ENCODE measurements at places on chromosomes 2 and 18.
A peak's percentile ranks its signal among the peaks of the same experiment; 100 is the strongest.

DNA sequence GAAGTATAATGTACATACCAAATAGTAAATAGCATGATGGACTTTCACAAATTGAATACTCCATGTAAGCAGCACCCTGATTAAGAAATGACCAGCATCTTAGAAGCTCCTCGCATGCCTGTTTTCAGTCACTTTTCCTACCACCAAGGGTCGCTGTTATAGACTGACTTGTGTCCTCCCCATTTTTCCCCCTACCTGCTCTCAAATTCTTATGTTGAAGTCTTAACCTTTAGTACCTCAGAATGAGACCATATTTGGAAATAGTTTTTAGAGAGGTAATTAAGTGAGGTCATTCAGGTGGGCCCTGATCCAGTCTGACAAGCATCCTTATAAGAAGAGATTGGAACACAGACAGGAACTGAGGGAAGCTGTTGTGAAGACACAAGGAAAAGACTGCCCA lies 125.9 kb downstream of the LYPD6 start:
- DNase-seq = no peak

- DNase-seq = no peak
Observed at GRCh38 chr2:145412155-145412554, 892.2 kb upstream of the ZEB2 start.

GRCh38 chr2:7858624-7859023 lies 823.2 kb upstream of the ID2 start:
- no peak for DNase-seq

GRCh38 chr2:107772353-107772752 lies 54.3 kb upstream of the RGPD4 start:
- no peak for DNase-seq

- no peak for DNase-seq
Observed at GRCh38 chr2:10168221-10168620, 45.7 kb downstream of the RRM2 start.

DNA sequence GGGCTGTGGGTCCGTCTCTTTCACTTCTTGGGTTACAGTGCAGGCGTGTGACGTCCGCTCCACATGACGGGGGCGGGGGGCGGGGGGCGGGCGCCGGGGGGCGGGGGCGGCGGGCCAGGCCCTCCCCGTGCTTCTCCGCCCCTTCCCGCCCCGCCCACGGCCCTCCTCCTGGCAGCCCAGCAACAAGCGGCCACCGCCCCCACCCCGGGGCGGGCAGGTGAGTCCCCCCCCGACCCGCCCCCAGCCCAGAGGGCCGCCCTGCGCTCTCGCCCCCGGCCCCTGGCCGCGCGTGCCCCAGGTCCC lies 3.6 kb downstream of the ZNF516 start:
- peak; percentile 65 for DNase-seq

DNA sequence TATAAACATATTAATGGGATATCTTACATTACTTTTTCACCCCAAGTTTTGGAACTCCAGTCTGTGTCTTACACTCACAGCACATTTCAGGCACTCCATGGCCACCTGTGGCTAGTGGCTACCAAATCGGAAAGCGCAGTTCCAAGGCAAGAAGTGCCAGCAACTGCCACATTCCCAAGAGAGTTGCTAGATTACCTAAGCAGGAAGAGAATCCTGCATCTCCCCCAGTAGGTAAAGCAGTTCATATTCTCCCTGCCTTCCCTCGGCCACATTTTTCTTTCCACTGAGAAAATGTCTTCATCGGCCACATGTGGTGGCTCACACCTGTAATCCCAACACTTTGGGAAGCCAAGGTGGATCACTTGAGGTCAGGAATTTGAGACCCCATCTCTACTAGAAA lies 62.8 kb downstream of the MEX3C start:
- DNase-seq = no peak

DNA sequence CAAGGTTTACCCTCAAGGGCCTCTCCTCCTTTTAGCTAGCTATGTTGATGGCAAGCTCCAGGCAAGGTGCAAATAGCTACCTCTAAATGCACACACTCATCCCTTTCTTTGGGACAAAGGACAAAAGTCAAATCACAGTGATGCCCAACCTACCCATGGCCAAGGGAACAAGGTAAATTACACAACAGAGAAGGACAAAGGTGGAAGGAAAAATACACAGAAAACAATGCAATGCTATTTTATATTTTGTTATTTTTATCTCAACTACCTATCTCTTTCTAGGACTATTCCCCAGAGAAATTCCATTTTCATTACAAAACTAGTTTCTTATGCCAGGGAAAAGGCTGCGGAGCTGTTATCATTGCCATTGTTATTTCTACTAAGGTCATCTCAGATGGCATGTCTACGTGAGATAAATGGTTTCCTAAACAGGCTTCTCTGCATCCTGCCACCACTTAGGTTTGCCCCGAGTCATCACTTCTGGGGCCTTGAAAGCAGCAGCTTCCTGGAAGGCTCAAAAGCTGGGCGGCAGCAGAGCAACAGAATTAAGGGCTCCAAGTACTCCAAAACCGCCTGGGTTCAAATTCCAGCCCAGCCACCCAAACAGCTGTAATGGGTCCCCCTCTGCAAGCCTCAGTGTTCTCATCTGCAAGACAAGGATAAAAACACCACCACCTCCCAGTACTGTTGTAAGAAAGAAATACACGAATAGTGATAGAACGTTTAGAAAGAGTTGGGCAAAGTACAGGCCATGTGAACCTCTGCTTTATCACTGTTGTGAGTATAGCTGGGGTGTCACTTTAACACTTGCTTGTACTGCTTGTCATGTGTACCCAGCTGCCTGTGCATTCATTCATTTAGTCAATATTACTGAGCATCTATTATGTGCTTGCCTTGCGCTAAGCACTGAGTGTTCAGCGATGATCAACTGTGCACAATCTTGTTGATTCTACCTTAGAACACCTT lies 20.9 kb downstream of the BCL2 start:
- no peak for DNase-seq

DNA sequence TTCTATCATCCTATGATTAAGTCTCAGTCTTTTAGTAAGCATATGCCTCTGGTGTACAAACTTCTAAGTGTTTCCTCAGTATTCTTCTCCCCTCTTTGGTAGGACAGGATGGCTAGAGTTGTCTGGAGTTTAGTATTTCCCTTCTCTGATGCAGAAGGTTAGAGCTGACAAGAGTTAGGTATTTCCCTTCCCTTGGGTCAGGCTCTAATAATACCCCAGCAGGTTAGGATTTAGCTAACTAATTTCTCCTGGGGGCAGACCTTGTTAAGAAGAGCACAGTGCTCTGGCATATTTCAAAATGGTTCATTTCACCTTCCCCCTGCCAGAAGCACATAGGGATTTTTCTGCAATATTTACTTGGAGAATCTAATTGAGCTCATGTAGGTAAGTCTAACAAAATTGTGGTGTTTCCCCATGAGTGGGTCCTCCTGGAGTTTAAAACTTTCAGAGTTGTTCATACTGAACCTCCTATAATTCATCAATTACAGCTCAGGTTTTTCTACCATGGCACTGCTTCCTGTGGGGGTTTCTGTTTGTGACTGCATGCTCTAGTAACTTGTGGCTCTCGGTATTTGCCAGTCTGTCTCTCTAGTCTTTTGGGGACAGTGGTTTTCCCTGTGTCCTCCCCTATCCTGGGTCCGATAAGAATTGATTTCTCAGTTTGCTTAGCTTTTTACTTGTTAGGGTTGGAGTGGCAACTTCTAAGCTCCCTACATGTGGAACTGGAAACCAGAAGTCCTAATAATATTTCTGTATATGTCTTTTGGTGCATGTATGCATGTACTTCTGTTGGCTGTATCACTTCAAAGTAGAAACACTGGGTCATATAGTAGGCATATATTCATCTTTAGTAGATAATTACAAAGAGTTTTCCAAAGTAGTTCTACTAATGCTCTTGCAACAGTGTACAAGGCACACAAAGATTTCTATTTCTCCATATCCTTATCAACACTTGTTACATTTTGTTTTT lies 77.7 kb downstream of the GDF7 start:
- DNase-seq = no peak

DNA sequence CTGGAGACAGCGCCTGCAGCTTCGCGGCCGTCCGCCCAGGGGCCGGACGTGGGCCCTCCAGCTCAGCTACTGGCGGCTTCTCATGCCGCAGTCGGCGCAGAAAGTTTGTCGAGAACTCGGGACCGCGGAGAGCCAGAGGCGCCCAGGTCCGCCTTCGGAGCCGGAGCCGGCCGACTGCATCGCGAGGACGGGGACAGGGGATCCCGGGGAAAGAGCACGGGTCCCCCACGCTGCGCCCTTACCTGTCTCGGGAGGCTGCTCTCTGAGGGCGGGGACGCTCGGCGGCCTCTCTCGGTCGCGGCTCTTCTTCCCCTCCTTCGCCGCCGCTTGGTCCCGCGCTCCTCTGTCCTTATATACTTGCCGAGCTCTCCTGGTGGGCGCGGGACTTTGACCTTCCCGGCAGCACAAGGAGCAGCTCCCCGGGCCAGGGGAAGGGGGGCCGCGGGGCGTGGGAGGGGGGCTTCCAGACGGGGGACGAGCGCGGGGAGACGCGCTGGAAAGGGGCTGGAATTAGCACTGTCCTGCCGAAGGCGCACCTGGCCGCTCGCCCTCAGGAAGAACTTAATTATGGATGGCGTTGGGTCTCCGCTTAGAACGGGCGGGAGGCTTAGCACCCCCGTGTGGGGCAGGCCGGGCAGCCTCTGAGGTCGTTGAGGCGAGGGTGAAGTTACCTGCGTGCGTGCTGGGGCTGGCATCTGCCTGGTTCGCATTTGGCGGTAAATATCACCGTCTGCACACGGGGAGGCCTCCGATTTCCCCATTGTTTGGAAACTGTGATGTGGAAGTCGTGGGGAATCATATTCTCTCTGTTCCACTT lies at the start of gene POMC:
Gene POMC (minus strand): TSS at position 325 of the 817 bp plus-strand sequence. CDS start 3,808 bp downstream, outside the sequence.
- peak; percentile 44 for DNase-seq

DNA sequence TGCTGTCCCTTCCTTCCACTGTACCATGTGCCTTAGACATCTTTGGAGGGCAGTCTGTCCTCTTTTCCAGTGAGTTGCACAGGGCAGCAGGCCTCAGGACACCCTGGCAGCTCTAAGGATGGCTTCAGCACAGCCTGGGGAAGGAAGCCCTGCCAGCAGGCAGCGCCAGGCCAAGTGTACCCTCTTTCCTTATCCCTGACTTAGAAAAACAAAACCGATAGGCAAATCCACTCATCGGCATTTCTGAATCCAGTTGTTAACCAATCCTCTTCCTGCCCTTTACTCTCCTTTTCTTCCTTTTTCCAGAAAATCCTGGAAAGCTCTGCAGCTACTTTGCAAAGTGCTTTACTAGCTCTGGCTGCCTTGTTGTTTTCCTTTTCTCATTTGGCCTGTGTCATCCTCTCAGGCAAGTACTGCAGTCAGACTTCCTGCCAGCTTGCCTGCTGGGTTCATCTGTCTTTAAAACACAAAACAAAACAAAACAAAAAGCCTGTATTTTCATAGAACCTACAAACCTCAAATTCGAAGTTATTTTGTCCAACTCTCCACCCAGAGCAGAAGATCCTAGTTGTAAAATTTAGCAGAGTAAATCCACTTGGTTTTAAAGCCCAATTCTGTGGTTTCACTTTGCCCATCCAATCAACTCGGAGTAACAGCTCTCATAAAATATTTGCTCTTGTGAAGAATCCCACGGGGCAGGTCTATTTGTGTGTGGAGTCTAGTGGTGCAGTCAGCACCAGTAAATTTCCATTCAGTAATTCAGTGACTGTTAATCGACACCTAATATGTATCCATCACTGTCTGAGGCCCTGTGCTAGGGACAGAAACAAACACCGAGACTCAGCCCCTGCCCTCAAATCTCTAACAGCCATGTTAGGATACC lies 45.2 kb downstream of the PCBP1 start:
- DNase-seq = no peak

GRCh38 chr2:233972941-233973575 lies 55.9 kb downstream of the TRPM8 start:
- DNase-seq = no peak

DNA sequence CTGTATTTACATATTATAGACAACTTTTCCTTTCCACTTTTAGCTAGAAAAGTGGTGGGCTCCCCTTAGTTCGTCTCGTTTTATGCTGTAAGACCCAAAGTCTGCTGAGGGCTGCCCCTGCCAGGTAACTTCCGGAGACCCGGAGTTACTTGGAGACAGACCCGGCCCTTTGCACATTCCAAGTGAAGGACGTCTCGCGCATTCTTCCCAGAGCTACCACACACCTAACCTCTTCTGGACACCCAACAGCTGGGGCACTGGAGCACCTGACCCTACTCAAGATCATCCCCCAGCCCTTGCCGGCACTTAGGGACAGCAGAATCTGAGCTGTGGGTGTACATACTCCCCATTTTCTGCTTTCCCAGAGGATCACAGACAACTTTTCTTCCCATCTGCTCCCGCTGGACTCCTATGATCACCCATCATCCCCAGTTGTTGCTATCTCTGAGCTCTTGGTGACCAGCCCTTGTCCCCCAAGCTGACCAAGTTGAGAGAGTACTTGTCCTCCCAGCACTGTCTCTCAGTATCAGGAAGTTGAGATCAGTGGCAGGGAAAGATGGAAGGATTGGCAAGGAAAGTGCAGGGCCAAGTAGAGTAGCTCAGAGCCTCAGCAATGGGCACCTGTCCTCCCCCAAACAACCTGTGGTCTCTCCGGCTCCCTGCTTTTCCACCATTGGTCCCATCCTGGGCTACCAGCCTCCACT lies 8.4 kb upstream of the SATB2 start:
- DNase-seq = no peak

DNA sequence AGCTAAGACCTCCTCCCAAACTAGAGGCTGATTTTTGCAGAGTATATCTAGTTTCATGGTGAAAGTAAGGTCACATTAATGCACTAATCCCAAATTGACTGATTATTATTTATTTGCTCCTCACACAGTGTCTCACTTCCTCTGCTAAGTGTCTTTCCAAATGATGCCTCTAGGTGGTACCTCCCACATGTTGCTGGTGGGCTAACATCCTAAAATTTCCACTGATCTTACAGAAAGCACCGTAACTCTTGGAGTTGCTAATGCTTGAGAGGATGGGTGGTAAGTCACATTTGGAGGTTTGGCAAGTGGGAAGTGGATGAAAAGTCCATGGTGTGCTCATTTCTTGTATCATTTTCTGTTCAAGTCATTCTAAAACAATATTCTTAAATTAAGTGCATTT lies 428.7 kb upstream of the GYPC start:
- DNase-seq = no peak

DNA sequence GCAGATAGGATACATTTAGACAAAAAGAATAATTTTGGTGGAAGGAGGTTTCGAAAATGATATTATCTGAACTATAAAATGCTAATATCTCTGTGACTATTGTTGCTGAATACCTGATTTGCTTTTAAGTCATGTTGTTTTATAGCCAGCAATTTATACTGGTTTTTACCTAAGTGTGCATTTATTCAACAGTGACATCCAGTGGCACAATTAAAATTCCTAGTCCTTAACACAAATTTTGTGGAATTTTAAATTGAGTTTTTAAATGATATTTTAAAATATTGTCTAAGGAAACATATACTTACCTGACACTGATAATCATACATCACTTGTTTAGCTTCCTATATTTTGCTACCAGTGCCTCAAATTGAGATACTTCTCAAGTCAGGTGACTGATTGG lies 144.8 kb downstream of the ARHGAP28 start:
- DNase-seq = no peak

- no peak for DNase-seq
Observed at GRCh38 chr2:199907008-199907714, 3.9 kb upstream of the C2orf69 start.

GRCh38 chr2:64164629-64165028 lies 20.4 kb upstream of the PELI1 start:
- DNase-seq = no peak

Data from GM19239 (cell line).